ENCODE measurements at places on chromosomes 7 and 10. TPM values are rescaled to one million over a fixed set of nuclear protein-coding genes. Genes with fewer than 3 reads are reported as not detected.

USP6NL gene
- 19.2 TPM for total RNA-seq

NPFFR1 gene
- total RNA-seq: not detected

TCAF2 gene
- total RNA-seq: 7.1 TPM

HSPA12A gene
- 0.13 TPM for total RNA-seq

PAPOLB gene
- 0.04 TPM for total RNA-seq

GRM8 gene
- 0.21 TPM for total RNA-seq

OR9A2 gene
- not detected for total RNA-seq

LIPK gene
- not detected for total RNA-seq

CLDN12 gene
- total RNA-seq: 4.6 TPM

ITPRID1 gene
- not detected for total RNA-seq

BAG3 gene
- total RNA-seq: 21.0 TPM

DNA sequence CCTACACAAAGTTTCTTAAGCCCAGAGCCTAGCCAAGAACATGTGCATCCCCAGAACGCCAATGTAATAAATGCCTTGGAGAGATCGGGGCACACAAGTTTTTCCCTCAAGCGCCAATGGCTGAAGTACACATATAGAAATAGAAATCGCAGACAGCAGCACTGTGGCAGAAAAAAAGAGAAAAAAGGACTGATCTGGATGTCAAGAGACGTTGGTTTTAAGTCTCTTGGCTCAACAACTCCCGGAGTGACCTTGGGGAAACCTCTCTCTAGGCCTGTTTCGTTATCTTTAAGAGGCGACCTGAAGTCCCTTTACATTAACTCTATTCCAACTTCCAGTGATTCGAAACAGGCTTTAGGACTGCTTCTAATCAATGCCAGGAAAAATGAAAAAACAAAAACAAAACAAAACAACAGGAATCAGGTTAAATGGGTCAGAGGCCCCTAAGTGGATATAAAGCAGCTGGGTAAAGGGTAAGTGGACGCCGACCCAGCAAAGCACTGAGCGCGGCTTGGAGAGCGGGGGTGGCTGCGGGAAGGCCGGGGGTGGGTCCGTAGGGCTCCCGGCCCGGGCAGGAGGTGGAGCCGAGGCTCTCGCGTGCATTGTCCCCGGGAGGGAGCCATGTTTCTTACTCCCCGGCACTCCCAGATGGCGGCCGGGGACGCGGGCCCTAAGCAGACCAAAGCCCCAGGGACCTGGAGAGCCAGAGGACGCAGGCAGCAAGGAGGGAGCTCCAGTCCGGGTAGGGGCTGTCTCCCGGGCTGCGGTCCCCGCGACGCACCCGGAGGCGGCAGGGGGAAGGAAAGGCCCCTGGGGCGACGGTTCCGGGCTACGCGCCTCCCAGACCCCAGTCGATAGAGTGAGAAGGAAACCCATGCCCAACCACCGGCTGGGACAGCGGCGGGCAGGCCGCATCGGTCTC lies 757 bp downstream of the EIF3A start:
- peak; percentile 36 for DNase-seq

GRCh38 chr7:92648067-92648466 lies 57.9 kb upstream of the FAM133B start:
- DNase-seq: no peak

GRCh38 chr7:130875-131780 lies 61.2 kb upstream of the FAM20C start:
- DNase-seq: no peak

DNA sequence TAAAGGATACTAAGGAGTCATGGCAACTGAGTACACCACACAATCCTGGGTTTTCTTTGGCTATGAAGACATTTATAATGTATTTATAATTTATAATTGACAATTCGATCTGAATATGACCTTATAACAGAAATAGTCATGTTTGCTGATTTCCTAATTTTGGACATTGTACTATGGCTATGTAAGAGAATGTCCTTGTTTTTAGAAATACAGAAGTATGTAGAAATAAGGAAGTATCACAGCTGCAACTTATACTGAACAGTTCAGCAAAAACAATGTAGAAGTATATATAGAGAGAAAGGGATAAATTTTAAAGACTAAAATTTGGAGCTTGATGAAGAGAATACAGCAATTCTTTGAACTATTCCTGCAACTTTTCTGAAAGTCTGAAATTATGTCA lies 32.6 kb downstream of the PRLHR start:
- no peak for DNase-seq

GRCh38 chr7:100632951-100633717 lies 8.2 kb downstream of the TFR2 start:
- no peak for DNase-seq

DNA sequence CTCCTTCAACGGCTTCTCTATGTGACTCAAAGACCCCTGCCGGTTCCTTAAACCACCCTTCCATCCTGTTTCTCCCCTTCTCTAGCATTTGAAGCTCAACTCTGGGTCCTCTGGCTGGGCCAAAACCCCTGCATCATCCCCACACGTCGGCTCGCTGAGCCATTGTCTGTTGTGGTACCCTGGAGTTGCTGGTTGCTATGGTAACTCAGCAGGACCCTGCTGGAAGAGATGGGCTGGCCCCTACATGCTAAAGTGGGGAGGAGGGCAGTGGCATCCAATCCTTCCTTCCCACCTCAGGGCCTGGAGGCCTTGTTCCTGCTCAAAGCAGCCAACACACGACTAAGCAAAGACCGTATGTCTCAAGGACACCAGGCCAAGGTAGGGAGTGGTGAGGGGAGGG lies 452.5 kb downstream of the PLXNA4 start:
- DNase-seq: no peak

GRCh38 chr7:46999866-47000265 lies 582.0 kb downstream of the TNS3 start:
- DNase-seq: no peak

DNA sequence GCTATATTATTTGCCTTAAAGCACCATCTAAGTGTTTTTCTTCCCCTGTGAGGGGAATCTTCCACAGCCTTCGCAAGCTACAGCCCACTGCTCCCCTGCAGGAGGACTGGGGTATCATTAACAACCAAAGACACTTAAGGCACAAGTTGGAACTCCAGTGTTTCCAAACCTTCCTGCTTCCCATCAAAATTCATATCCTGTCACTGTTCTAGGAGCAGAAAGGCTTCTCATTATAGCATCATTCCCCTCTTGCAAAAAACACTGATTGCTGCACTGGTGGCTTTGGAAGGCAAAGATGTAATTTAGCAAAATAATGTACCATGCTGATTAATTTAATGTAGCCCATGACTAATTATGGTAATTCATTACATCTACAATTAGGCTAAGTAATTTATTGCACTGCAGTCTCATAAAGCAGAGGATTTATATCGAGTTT lies 207.2 kb downstream of the SKAP2 start:
- no peak for DNase-seq

- no peak for DNase-seq
Observed at GRCh38 chr7:43509906-43510305, 73.0 kb upstream of the STK17A start.

GRCh38 chr10:118901380-118901779 lies 128.1 kb upstream of the NANOS1 start:
- no peak for DNase-seq

DNA sequence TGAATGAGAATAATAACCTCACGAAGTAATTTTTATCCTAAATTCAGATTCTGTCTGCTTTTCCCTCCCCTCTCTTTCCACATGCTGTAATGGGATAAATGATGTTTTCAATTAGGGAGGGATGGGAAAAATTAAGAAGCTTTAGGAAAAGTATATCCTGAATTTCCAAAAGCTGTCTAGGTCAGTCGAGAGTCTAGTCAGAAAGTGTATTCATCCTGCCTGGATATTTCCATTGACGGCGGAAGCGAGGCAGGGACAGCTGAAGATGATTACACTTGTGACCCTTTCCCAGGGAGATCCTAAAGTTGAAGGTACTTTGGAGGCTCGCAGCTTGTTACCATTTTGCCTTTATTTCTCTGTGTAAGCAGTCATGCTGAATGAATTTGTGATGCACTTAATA lies 204.1 kb downstream of the ZNF365 start:
- DNase-seq: no peak

DNA sequence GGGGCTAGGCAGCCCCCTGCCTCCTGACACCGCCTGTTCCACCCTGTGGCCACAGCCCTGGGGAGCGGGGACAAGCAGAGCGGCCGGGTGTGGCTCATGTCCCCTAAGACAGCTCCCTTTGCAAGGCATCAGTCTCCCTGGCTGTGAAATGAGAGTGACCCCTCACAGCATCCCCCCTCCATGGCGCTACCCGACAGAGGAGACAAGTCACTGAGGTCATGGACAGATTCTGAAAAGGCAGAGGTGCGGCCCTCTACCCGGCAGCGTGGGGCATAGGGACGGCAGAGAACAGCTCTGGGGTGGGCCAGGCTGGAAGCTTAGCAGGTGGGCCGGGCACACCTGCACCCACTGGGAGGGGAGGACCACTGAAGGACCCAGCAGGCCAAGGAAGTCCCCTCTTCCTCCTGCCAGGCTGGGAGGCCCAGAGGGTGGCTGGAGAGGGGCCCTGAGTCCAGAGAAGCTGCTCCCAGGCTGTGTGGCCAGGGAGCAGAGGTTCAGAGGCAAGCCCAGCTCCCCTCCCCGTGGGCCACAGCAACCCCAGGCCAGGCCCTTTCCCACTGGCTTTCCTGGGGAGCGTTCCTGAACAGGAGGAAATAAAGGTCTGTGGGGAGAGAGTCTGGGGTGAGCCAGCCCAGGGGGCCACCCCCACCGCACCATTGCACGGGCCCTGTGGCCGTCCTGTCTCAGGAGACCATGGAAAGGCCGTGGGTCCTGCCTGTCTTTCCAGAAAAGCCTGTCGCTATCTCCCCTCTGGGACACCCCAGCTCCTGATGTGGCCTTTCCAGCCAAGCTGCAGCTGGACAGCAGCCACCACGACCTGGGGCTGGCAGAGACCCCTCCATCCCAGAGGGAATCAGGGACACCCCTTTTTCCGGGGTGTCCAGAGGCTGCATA lies 1.7 kb downstream of the ADAP1 start:
- DNase-seq: no peak

GRCh38 chr10:7819121-7819460 lies 786 bp downstream of the TAF3 start:
- no peak for DNase-seq

- no peak for DNase-seq
Observed at GRCh38 chr10:519716-520401, 169.6 kb downstream of the DIP2C start.

DNA sequence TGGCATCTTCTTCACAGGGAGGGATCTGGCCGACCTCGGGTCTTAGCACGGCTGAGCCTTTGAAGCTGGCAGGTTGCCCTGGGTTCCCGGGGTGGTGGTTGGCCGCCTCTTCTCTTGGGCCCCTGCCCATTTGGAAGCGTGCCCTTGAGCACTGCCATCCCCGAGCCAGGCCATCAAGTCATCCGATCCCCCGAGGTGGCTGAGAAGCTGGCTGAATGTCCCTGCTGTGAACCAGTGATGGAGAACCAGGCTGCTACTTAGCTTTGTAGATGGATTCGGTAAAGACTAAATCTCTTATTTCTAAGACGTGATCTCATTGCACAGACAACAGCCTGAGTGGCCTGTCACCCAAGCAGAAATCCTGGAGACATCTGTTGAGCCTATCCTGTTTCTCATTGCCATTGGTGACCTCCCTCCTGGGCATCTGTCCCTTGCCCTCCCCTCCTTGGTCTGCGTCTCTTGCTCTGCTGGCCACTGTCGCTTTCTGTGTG lies 74.3 kb downstream of the GRK5 start:
- DNase-seq: no peak

DNA sequence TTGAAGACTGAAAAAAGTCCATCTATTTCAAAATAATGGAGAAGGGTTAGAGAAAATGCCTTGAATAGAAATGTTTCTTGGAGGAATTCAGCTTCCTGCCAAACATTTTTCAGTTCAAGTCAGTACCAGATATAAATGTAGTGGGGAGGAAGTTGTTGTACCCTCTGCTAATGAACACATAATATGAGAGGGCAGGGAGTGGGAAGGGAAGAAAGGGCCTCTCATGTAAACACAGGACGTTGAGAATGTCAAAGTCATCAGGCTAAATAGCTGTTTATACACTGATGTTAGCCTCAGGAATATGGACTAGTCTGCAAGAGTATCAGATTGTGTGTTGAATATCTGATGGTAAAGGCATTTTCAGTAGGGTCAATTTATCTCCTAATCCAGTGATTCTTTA lies 37.0 kb downstream of the GPR37 start:
- DNase-seq: no peak

DNA sequence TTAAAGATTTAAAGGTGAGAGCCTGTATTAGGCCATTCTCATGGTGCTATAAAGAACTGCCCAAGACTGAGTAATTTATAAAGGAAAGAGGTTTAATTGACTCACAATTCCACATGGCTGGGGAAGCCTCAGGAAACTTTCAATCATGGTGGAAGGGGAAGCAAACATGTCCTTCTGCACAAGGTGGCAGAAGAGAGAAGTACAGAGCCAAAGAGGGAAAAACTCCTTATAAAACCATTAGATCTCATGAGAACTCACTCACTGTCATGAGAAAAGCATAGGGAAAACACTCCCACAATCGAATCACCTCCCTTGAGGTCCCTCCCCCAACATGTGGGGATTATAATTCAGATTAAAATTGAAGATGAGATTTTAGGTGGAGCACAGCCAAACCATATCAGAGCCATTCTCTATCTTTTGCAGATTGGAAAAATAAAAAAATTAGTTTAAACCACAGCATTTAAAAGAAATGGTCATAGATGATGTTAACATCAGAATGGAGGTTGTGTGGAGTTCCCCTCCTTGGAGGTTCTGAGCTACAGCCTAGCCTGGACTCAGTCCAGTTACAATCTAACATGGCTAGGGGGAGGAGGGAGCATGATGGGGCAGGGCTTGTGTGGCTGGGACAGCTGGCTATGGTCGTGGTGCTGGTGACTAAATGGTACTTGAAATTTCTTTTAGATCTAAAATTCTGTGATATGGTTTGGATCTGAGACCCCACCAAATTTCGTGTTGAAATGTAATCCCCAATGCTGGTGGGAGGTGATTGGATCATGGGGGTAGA lies 33.1 kb downstream of the GSTO2 start:
- no peak for DNase-seq

DNA sequence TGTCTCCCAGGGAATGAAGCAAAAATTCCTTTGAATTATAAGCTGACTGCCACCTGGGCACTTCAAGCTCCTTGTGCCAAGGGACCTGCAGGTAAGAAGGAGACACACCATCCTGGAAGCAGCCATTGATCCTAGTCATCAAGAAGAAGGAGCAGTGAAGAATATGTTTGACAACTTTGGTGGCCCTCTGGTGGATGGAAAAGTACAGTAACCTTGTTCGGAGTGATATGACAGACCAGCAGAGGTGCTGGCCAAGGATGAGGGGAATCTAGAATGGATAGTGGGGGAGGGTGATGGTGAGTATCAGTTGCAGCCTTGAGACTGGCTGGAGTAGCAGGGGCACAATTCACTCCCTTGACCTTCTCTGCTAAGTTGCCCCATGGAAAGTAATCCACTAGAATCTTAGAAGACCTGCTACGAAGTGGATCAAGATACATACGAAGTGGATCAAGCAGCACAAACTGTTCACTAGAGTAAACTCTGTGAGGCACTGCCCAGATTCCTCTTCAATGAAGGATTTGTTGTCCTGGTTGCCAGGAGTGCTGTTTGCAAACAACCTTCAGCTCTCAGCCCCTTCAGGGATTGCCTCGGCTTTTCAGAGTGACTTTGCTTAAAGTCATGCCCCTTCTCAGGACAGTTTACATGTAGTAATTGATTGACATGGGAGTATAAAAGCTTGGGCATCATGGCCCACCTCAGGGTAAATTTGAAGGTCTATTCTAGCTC lies 44.8 kb upstream of the ORC5 start:
- no peak for DNase-seq

Measured in pulmonary artery endothelial cell (primary cell).